ENCODE measurements at places on chromosomes 2 and 18.

DNA sequence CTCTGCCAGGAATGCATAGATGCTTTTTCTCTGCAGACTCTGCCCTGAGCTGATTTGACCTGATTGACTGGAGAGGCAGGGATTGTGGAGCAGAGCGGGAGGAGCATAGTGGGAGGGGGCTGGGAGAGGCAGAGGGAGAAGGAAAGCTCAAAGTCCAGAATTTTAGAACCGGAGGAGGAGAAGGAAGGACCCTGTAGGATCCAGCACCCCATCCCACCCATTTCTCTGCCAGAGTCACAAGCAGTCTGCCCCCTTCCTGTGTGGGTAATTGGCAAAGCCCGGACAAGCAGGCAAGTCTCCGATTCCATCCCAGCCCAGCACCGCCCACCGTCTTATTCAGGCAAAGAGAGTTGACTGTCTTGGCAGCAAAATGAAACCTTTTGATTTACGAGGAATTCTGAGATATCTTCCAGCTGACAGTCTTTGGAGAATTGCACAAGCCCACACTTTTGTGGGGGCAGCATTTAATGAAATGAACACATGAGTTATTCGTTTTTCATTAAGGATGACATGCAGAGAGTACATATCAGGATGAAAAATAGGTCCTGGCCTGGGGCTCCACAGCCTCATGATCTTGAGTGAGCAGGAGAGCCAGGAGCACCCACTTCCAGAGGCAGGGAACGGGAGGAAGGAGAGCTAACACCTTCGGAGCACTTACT, 103.1 kb downstream of the MCFD2 start:
- peak; percentile 58 for DNase-seq

DNA sequence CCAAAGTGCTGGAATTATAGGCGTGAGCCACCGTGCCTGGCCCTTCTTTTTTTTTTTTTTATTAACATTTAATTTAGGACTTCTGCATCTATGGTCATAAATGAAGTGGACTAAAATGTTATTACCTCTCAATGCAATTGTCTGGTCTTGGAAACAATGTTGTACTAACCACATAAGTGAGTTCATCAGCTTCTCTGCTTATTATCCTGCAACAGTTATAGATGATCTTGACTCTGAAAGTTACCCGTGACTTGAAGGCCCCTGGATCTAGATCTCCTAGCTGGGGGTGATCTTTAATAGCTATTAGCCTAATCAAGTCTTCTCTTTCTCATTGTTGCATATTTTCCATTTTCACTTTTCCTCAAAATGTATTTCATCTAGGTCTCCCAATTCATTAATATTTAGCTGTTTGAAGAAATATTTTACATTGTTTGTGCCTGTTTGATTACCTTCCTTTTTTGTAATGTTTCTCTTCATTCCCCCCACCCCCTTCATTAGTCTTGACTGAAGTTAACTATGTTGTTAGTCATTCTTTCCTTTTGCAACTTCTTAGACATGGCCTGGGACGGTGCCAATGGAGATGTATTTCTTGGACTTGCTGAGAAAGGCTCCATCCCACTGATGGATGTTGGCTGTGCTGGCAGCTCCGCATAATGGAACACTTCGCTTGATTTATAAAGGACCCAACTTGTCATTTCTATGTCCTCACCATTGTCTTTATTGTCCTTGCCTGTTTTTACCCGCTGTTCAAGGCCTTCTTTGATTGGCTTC, 141.6 kb upstream of the RIOK3 start:
- no peak for DNase-seq

GRCh38 chr2:159513745-159514144, 102.6 kb downstream of the BAZ2B start:
- no peak for DNase-seq

GRCh38 chr2:69089998-69090397, 77.0 kb downstream of the ANTXR1 start:
- DNase-seq, result no peak

GRCh38 chr2:216363221-216363620, 9.1 kb downstream of the MARCHF4 start:
- DNase-seq, result no peak

- no peak for DNase-seq
These were observed 734 bp upstream of the RMC1 start for GRCh38 chr18:23502516-23503037.

DNA sequence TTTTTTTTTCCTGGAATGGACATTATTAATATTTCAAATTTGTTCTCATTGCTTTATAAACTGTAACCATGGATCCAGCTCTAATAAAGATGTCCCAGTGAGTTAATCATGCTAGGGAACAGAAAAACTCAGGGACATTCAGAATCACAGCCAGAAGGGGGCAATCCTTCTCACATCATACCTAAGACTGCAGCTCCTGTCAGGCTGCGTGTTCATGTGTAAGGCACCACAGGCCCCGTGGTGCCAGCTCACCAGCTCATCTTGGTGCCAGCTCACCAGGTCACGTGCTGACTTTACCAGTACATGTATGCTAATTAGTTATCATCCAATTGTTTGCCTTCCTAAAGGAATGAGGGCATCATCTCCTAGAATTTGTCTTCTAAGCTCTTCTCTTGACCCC, 84.7 kb upstream of the NEDD4L start:
- peak; percentile 33 for DNase-seq

DNA sequence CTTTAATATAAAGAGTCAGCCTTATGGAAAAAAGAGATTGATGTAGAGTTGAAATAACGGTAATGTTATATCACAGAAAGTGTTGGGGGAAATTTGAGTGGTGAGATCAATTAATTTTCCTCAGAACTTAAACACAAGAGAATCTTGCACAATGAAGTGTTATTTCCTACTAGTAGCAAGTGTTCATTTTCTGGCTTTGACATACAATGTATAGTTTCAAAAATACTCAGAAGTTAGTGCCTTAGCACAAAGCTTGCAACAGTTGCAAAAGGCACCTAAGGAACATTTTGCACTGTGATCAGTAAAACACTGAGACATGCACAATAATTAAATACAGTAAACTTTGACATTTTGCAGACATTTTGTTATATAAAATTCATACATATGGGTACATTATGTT, 161.2 kb downstream of the CD226 start:
- DNase-seq, result no peak

- DNase-seq, result no peak
These were observed 9.6 kb downstream of the GAREM2 start for GRCh38 chr2:26182441-26182840.

GRCh38 chr2:153622285-153622684, 143.7 kb upstream of the RPRM start:
- DNase-seq, result no peak

DNA sequence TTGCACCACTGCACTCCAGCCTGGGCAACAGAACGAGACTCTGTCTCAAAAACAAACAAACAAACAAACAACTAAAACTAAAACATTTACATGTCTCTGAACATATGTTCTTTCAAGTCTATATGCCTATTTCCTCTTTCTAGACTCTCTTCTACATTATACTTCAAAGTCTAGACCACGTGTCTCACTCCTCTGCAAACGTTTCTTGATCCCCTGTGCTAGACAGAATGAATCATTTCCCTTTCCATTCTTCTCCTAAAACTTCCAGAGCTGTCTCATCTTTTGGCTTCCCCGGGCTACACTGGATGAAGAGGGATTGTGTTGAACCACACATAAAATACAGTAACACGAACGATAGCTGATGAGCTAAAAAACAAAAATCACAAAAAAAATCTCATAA, 67.1 kb downstream of the BAZ2B start:
- peak; percentile 17 for DNase-seq

GRCh38 chr2:35347561-35347960, 1008.0 kb upstream of the CRIM1 start:
- no peak for DNase-seq

- DNase-seq, result peak; percentile 37
These were observed 181.7 kb downstream of the ANAPC1 start for GRCh38 chr2:111702119-111702803.

- no peak for DNase-seq
These were observed 43.5 kb downstream of the DOK6 start for GRCh38 chr18:69444221-69444620.

GRCh38 chr2:127479219-127479825, 47.0 kb downstream of the IWS1 start:
- no peak for DNase-seq

DNA sequence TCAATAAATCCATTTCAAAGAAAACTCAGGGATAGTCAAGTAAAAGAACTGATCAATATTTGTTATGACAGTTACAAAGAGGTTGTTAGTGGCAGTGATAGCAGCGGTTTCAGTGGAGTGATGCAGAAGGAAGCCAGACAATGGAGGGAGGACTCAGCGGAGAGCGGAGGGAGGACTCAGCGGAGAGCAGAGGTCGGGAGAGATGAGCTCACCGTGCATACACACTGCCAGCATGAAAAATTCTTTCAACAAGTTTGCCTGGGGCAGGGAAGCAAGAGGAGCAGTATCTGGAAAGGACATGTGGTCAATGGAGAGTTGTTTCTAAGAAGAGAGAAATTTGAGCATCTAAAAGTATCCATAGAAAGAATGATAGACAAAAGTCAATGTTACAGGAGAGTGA, 60.9 kb upstream of the BCL11A start:
- DNase-seq, result no peak

DNA sequence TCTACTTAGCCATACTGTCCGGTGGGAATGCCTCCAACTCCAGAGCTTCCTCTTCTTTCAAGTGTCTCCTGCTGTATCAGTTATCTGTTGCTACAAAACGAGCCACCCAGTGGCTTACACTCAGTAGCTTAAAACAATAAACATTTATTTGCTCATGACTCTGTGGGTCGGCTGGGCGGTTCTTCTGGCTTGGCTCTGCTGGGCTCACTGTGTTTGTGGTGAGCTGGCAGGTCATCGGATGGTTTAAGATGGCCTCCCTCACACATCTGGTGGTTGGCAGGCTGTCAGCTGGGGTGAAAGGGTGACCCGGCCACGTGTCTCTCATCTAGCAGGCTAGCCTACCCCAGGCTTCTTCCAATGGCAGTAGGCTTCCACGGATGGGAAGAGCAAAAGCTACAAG, 122.4 kb upstream of the SLC1A4 start:
- DNase-seq, result peak; percentile 89

GRCh38 chr18:1595195-1595594, 690.5 kb downstream of the ADCYAP1 start:
- DNase-seq, result no peak

DNA sequence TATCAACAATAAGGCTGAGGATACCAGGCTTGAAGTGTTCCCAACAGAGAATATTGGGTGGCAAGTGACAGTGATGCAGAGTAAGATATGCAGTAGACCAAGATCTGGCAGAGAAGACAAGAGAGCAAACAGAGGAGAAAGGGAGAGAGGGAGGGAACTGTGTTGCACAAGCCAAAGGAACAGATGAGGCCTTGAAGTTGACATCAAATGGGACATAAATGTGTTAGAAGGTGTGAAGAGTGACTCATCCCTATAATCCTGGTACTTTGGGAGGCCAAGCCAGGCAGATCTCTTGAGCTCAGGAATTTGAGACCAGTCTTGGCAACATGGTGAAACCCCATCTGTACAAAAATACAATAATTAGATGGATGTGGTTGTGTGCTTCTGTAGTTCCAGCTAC, 342.9 kb downstream of the PARD3B start:
- DNase-seq, result no peak

GRCh38 chr2:48531141-48531648, 1.2 kb downstream of the STON1 start:
- peak; percentile 94 for DNase-seq

DNA sequence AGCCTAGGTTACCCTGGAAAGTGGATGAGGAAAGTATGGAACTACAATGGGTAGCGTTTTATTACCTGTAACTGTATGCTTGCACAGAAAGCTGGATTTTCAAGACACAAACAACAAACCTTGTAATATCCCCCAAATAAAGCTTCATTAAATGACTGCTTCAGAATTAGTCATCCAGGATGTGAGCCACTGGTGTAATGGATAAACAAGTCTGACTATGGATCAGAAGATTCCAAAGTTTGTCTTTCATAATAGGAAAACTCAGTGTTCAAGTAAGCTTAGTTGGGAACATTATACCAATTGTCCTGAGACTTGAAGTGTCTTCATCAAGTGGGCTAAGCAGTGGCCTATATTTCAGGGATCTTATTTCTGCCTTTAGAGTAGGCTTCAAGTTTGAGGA, 518.8 kb downstream of the LRP1B start:
- no peak for DNase-seq

GRCh38 chr2:17190527-17190926, 327.7 kb downstream of the RAD51AP2 start:
- DNase-seq, result no peak

GRCh38 chr2:95385570-95385984, 16.9 kb upstream of the FAHD2A start:
- DNase-seq, result no peak

DNA sequence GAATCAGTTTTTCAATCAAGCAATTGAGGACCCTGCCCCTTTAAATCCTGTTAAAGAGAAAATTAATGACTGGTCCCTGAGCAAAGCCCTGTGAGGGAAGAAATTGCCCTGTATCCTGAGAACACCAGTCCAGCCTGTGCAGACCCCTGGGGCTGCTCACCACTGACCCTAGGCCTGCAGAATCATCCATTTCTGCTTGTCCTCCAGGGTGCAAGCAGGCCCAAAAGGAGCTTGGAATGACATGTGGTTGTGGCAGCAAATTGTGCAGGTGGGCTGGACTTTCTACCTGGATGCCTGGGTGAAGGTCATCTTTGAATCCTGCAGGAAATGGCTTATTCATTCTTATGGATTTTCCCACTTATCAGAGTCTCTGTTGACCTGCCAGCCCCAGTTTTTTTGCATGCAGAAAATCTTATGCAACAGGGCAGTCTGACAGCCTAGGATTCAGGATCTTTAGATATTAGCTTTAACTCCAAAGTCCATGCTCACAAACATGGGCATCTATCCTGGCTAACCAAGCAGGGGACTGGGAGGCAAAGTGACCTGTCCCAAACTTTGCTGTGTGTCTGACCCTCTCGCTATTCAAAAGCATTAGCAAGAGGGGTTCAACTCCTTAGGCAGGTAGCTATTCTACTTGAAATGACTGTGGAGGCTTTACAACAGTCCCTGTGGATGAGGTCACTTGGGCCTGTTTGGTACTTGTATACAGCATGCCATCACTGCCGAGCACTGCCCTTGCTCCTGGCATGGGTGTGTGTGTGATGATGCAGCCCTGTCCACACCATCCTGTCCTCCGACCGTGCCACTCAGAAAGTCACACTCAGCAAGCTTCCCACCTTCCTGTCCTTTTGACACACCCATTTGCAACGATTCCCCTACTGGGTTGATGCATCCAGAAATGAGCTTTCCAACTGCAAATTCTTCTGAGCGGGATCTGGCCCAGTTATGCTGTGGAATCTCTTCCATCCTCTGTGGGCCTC, 85.3 kb downstream of the CAPN13 start:
- no peak for DNase-seq

- DNase-seq, result no peak
These were observed 160.4 kb downstream of the KLHL29 start for GRCh38 chr2:23545396-23545795.

DNA sequence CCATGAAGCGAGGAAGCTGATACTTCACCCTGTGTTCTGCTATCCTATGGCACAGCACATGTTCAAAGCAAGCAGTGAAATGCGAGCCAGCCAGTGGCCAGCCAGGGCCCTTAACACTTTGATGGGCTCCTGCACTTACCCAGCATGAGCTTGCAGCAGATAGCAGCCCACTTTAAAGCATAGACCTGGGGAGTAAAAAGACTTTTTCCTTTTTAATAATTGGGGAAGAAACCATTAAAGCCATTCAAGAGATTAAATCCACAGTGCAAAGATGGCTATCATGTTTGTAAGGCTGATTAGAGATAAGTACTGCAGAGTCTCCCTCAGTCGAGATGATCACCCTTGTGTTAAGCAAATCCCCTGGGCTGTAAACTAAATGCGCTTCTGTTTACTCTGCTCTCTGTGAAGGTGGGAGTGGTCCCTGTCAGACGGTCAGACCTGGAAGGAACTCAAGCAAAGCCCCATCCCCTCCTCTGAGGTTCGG, 15.7 kb downstream of the CCBE1 start:
- no peak for DNase-seq

All from SJSA1 (cell line).